ENCODE measurements at places on chromosomes 16 and 17.

DNA sequence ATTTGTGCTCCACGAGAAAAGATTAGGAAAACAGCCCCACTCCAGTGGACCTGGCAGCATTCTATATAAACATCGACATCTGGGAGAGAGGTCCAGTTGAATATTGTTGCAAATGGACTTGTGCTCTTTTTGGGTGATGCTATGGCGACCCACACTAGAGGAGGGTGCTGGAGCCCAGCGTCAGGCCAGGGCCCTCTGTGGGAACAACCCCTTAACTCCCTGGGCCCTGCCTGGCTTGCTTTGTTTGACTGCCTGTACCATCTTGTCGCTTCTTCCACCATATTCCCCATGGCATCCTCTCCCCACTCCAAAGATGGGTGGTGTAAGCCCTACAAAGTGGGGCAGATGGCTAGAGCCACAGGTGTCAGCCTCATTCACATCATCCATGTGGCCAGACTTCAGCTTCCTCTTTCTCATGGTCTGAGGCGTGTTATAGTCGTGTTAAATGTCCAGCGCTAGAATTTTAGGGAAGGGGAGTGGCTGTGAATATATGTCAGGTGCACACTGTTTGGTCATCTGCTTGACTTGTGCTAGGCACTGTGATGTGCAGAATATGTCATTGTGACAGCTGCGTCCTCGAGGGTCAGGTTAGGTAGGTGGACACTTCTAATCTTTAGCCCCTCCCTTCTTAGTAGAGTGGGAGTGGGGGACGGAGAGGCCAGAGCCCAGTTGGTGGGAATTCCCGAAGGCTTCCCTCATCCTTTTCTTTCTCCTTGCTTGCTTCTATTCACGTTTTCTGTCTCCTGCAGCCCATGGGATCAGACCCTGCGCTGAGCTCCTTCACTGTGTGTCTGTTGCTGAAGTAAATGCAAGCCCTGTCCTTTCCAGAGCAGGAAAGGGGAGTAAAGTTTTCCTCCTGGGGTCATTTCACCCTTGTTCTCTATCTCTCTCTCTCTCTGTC, 49.8 kb downstream of the MPRIP start:
- DNase-seq = no peak

- no peak for DNase-seq
These were observed 3.6 kb upstream of the CHMP6 start for GRCh38 chr17:80987941-80988461.

GRCh38 chr17:77692571-77693161, 265.8 kb upstream of the TNRC6C start:
- no peak for DNase-seq

GRCh38 chr17:57135789-57136291, 50.8 kb downstream of the AKAP1 start:
- peak; percentile 68 for DNase-seq

DNA sequence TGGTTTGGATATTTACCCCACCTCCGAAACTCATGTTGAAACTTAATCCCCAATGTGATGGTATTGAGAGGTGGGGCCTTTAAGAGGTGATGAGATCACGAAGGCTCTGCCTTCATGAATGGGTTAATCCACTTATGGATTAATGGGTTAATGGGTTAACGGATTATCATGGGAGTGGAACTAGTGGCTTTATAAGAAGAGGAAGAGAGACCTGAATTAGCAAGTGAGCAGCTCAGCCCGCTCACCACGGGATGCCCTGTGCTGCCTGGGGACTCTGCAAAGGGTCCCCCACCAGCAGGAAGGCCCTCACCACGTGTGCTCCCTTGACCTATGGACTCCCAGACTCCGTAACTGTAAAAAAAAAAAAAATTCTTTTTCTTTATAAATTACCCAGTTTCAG, 16.5 kb upstream of the GPRC5B start:
- DNase-seq = no peak

DNA sequence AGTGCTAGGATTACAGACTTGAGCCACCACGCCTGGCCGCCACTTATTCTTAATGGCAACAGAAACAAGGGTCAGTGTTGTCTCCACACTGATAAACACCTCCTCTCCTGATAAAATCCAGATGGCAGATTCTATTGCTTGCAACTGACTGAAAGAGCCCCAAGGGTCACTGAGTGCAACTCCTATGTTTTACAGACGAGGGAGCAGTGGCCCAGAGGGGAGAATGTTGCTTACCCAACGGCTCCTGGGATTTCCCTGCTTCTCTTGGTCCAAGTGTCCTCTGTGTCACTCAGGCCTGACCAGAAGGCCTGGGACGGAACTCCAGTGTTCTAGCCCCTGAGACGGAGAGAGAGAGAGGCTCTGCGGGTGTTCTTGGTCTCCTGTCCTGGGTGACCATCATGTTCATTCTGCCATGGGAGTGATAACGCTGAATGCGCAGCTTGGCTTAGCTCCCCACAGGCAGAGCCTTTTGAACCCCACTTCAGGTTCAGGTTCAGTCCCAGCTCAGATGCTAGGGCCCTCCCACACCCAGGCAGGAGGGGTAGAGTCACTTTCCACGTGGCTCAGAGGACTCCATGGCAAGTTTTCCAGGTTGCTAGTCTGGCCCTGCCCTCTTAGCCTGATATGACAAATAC, 77.3 kb upstream of the NLRP1 start:
- peak; percentile 20 for DNase-seq

DNA sequence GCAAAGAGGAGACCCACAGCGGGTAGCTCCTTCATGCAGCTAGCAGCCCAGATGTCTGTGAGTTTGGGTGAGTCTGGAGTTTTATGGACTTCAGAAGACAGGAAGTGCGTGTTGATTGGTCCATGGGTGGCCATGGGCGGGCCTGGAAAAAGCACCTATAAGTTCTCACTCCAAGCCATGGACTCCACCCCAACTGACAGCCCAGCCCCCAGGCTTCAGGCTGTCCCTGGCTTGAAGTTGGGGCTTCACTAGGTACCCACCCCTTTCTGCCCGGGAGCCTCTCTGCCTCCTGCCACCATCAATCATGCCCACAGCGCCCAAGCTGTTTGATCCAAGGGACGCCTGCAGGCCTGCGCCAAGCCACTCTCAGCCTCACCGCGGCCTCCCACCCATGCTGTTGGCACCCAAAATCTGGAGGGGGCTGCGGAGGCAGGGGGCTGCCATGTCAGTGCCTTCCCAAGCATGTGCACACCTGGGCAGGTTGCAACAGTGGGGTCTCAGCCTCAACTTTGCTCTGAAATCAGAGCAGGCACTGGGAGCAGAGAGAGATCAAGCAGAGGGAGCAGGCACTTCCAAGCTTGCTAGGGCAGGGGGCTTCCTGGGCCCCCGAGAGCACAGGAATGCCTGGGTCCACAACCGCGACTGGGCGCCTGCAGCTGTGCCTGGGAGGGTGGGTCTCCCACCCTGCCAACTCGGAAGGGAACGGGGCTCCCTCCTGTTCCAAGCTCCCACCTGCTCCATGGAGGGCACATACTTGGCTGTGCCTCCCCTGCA, 1503.7 kb downstream of the CDH11 start:
- DNase-seq = peak; percentile 66

DNA sequence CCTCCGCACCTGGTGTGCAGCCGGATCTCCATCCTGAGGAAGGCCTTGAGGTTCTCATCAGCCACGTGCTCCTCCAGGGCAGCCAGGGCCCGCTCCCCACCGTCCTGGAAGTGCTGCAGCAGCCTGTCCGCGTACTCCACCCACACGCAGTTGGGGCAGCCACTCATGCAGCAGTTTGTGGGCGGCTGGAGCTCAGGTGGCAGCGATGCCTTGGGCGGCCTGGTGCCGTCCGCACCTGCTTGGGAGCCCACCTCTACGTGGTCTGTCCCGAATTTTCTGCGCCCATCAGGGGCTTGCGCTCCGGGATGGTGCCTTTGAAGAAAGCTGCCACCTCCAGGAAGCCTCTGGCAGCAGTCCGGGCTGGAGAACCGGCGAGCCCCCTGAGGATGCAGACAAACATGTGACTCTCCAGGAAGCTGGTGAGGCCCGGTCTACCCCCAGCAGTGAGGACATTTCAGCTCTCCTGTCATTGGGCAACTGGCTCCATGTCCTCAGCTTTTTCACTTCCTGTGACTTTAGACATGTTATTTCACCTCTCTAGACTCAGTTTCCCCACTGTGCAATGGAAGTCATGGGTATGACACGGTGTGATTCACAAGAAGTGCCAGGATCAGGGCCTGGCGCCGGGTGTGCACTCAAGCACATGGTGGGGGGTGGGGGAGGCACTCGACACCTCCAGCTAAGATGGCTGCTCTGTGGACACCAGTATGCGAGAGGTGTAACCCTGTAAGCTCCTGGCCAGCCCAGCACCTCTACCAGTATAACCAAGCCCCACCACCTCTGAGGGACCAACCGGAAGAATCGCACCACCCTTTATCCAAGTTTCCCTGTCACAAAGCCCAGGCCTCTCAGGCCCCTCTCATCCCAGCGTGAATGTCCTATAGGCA, 957 bp downstream of the OXLD1 start:
- DNase-seq = no peak

DNA sequence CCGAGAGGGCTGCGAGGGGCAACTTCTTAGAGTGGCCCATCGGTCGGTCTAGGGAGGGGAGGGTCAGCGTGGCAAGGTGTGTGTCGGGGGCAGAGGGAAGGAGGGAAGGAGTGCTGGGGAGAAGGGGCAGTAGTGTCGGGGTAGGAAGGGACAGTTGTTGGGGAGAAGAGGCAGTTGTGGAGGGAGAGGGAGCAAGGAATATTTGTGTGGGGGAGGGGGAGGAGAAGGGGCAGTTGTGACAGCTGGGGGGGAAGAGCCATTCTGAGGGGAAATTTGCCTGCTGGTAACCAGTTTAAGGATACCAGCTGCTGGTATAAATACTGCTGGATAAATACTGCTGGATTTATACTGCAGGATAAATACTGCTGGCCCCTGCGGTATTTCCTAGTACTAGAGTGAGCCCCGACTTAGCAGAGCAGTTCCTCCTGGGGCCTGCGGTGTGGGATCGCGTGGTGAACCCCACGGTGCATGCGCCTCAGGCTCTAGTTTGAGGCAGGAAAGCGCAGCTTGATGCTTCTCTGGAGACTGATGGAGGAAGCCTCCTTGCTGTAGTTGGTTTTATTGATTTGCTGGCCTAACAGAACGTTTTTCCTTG, 309 bp downstream of the DNAH2 start:
- DNase-seq = no peak

- no peak for DNase-seq
These were observed 2402.8 kb downstream of the TP53TG3F start for GRCh38 chr16:35862242-35862641.

DNA sequence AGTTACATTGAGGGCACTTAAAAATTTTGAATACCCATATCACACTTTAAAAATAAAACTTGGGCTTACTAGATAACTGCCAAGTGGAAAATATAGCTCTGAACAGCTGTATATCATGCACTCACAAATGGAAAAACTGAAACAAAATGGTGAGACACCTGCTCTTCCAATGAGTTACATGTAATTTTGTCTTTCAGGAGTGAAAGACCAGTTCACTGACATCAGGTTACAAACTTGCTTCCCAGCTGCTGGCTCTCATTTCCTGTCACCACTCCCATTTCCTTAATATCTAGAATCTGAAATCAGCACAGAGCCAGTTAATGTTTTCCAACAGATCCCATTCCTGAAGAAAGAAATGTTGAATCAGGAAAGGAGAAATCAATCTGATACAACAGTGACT, 10.8 kb downstream of the CSNK2A2 start:
- no peak for DNase-seq

GRCh38 chr17:58447039-58447975, 30.0 kb upstream of the RNF43 start:
- peak; percentile 86 for DNase-seq

DNA sequence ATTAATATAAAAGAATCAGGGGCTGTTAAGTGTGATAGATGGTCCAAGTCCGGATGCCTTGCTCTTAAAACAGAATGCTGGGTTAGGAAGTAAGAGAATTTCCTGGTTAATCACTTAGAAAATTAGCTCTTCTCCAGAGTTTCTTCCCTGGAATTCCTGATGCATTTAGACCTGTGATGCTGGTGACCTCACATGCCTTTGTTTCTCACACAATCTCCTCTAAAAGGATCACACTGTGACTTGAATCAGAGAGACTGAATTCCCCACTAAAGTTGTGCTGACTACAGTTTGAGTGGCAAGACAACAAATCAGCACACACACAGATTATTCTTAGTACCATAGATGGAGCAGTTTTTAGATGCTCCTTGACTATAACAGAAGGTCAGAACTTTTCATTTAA, 4.4 kb upstream of the RNF43 start:
- no peak for DNase-seq
